ENCODE measurements at places on chromosomes 11 and 22.
A peak's percentile ranks its signal among the peaks of the same experiment; 100 is the strongest.

- DNase-seq: no peak
Observed at GRCh38 chr11:69592986-69593650, 47.8 kb upstream of the CCND1 start.

DNA sequence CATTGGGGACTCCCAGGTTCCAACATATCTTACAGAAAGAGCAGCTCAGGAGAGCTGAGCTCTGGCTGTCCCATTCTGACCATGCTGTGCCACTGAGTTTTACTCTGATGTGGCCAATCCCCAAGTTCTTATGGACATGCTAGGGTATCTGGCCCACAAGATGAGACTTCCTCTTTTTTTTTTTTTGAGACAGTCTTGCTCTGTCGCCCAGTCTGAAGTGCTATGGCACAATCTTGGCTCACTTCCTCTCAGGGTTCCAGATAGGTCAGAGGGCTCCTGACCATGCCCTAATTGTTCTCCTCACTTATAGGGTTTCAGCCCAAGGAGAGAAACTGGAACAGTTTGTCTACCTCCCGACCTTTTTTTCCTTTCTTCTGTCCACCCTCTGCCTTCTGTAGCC is 152.3 kb upstream of the CCDC90B start:
- no peak for DNase-seq

- no peak for DNase-seq
Observed at GRCh38 chr22:27905653-27906052, 13.4 kb downstream of the PITPNB start.

GRCh38 chr11:107545101-107545514 is 20.4 kb downstream of the ALKBH8 start:
- peak; percentile 18 for DNase-seq

DNA sequence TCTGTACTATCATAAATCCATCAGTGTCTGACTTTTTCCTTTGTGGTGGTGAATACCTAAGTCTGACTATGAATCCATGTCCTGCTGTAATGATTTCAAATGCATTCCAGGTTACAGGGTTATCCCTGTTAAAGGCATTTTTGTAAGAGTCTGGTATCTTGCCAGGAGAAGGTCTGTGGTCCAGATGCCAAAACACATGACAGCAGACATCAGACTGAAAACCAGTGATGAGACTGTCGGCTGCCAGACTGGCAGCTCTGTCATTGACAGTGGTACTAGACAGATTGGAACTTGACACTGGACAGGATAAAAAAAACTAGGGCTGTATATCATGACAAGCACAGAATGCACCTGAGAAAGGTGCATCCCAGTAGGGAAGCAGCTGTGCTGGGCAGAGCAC is 301.8 kb upstream of the FAT3 start:
- no peak for DNase-seq

DNA sequence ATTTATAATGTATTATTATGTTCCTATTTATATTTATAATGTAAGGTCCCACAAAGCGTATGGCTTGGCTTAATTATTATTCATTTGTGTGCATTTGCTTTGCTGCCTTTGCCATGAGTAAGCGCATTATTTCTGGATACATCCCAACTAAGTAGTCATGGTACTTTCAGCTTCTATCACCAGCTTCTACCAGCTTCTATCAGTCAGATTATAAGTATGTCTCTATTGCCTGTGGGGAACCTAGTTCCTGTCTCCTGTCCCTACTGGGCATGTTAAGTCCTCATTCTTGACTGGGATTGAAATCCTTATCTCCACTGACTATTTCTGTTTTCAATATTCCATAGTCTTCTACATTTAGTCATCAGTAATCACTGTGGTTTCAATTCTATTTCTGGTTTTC is 33.5 kb upstream of the OR10W1 start:
- no peak for DNase-seq

DNA sequence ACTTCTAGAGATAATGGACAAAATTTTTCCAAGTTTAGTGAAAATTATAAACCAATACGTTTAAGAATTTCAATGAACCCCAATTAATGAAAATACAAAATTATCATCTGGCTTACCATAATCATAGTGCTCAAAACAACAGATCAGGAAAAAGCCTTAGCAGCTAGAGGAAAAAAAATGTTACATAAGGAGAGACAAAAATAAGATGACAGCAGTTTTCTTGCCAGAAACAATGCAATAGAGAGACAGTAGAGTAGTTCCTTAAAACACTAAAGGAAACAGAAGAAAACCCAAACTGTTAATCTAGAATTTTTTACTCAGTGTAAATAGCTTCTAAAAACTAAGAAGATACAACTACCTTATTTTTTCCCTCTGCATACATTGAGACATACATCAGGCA is 341.7 kb upstream of the CHORDC1 start:
- no peak for DNase-seq

DNA sequence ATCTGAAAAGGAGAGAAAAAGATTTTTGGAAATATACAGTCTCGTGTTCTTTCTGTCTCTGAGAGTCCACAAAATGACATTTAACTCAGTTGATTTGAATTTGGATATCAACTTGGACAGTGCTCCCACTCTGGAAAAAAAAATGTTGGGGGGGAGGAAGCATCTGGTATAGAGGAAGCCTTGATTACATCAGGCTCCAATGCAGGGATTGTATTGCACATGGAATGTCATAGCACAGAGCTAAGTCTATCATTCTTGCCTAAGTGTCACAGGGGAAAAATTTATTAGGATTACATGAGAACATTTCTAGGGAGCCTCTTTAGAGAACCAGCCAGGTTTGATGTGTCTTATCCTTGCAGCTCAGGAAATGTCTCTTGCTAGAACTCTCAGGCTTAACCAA is 23.0 kb downstream of the MS4A6A start:
- no peak for DNase-seq

- DNase-seq: no peak
Observed at GRCh38 chr11:61994981-61995380, 27.5 kb upstream of the FTH1 start.

DNA sequence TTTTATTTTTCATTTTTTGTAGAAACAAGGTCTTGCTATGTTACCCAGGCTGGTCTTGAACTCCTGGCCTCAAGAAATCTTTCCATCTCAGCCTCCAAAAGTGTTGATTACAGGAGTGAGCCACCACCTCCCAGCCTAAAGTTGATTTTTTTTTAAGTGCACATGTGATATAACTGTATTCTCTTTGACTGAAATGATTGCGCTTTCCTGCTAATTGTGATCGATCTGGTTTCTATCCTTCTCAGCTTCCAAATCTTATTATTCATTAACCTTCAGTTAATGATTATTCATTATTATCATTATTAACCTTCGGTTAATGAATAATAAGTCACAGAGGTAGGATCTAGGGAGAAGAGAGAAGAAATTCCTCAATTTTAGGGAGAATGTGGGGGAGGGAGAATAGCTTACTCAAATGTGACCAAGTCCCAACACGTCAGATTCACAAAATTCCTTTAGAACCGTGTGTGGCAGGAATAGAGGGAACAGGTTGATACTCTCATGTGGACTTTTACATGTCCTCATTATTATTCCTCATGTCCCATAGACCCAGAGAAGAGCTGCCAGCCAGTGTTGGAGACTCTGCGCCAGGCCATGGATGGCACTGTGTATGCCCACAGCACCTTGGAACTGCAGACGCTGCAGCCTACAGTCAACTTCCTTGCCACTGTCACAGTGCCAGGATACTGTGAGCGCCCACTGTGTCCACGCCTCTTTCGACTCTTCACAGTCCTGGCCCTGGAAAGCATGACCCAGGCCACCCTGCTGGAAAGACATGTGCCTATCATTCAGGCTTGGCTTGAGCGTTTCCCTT is 47.1 kb downstream of the RRP8 start:
- DNase-seq: no peak
